ENCODE measurements at places on chromosomes 12 and 14.

DNA sequence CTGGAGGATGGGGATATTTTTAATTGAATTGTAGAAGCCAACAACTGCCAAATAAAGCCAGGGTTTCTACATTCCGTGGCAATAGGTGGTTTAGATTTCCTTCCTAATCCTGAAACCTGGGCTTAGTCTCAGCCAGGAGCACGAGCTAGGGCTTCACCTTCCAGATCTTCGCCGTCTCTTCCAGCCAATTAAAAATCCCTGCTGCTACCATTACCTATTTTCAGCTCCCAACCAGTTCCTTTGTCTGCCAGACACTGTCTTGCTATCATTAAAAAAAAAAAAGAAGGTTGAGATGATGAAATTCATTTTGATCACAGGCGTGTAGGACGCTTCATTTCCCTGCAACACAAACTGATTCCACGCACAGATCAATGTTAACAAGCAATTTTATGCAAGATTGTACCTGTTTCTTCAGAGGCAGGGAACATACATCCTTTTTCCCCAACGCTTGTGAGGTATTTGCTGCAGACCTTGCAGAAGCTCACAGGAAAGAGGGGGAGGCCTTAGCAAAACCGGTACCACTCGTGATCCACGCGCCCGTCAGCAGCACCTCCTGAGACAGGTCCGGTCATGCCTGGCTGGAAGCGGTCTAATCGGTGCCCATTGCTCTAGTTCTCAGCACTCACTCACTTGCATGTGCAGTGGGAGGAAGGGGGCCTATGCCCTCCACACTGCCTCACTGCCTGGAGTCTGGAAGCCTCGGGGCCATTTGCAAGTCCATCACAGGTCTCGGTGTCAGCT is 65.1 kb downstream of the SLC6A12 start:
- no peak for DNase-seq

DNA sequence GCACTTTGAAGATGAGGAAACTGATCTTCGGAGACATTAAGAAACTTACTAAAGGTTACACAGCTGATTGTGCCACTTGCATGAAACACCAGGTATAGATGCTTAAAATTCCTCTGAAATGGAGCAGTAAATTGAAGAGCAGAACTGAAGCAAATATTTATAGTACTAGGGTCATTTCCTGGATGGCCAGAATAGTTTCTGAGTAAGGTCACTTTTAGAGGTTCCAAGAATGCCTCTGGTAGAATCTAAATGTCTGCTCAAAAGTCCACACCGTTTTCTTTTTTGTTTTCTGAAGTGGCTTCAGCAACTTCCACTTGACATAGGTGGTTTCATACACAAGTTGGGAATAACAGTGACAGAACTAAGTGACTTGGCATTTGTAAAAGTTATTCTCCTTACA is 19.4 kb downstream of the TPH2 start:
- no peak for DNase-seq

GRCh38 chr12:96099986-96100385 is 64.6 kb upstream of the LTA4H start:
- no peak for DNase-seq

DNA sequence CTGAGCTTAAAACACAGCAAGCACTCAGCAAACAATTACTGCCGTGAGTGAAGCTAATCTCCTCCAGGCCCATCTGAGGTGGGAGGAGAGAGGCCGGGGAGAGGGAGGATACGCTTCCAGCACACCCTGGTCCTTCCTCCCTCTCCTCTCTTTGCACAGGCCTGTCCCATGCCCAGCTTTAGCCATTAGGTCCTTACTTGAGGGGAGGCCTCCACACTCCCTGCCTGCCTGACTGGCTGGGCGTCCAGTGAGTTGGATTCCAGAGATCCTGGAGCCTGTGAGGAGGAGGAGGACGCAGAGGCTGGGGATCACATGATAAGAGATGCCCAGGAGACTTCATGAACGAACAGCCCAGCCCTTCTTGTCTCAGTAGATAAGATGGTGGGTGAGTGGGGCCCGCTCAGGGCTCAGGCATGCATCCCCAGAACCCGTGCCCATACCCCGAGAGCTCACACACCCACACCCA is 65.1 kb upstream of the NCOR2 start:
- DNase-seq: no peak

- no peak for DNase-seq
Observed at GRCh38 chr12:31235868-31236395, 90.0 kb downstream of the SINHCAF start.

DNA sequence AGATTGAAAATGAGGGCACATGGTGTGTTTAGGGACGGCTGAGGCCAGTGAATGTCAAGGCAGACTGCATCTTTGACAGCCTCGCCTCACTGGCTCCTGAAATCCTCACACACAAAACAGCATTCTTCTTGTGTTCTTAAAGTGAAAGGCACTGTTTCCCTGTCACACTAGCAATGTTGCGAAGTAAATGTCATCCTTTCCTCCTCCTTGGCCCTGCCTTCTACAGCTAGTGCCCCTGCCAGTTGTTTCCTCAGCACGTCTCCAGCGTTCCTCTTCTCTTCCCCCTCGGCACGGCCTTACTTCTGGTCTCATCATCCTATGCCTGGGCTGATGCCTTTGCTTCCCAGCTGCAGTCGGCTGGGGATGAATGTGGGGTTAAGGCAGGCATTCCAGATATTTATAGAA is 129.4 kb upstream of the DNM1L start:
- no peak for DNase-seq

DNA sequence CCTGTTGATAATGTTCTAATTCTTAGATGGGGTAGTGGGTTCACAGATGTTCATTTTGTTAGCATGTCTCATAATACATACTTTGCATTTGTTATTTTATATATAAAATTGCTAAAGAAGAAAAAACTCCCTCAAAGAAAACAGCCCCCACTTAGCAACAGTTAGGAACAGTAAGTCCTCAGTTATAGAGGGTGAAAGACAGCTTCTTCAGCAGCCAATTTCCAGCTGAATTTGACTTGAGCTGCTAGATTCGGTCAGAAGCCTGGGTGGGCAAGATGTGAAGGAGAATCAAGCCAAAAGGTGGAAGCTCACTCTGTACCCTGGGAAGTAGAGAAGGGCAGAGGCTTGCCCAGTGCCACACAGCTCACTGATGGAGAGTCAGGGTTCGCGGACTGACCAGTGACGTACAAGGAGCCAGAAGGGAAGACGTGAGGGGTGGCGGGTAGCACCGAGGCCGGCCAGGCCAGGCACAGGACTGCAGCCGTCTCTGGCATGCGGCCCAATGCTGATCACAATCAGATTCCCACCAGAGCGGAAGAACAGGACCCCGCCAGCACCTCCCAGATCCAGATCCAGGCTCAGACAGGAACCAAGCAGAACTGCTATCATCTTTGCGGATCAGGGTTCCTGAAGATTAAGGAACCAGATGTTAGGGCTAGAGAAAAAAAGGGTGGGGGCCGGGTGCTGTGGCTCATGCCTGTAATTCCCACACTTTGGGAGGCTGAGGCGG is 30.4 kb upstream of the VWF start:
- DNase-seq: no peak

- DNase-seq: no peak
Observed at GRCh38 chr14:22333422-22334274, 255.4 kb downstream of the DAD1 start.

DNA sequence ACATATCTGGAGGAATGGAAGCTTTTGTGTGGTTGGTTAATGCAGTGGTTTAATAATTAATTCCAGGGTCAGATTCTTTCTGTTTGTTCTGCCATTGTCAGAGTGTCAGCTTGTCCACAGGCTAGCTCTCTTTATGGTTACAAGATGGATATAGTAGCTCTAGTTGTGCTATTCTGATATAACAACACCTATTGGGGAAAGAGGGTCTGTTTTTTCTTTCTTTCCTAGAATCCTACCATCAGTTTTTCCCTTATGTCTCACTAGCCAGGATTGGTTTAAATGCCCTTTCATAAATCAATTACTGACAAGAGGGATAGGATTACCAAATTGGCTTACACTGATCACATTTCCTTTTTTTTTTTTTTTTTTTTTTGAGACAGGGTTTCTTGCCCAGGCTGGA is 27.8 kb downstream of the CNOT2 start:
- no peak for DNase-seq

DNA sequence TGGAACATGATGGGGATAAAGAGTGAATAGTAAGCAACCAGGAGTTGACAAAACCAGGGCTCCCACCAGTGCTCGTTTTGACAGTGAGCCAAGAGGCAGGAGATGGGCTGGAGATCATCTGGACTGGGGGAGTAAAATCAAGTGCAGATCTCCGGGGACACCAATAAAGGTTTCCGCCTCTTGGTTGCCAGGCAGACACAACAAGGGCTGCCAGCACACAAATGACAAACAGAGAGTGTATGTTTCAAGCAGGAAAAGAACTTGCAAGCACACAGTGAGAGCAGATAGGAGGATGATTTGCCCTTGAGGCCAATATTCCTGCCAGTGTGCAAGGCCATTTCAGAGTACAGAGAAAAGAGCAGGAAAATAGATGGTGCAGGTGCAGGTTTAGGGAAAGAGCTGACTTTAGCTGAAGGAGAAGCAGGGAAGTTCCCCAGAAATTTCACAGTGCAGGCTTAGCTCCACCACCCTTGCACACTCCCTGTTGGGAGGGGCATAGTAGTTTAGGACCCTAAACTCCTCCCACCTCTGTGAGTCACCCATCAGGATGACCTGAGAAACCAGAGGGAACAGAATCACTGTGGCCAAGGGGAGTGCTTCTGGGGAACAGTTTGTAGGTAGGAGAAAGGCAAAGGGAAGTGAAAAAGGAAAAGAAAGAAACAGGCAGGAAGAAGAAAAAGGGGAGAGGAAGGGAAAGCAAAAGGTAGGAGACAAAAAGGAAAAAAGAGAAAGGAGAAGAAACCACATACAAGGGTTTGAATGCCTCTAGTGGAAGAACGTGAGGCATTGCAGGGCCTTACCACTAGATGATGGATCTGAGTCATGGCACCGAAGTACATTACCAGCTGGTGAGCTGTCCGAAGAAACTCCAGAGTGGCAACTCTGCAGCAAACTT is 404.4 kb downstream of the SLC6A15 start:
- no peak for DNase-seq

DNA sequence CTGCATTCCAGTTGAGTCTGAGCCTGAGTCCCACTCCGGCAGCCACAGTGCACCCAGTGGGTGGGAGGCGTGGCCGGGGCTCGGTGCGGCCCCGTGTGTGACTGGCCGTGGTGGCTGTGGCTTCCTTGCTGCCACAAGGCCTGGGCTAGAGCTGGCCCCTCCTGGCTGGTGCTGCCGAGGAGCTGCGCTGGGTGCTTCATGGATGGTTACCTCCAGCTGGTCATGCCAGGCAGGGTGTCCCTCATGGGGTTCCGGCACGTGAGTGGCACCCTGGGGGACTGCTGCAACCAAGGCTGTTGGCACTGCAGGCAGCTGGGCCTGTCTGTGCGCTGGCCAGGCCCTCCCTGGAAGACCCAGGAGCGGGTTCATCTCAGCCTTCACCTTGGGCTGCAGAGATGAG is 62.7 kb downstream of the KIF26A start:
- no peak for DNase-seq

DNA sequence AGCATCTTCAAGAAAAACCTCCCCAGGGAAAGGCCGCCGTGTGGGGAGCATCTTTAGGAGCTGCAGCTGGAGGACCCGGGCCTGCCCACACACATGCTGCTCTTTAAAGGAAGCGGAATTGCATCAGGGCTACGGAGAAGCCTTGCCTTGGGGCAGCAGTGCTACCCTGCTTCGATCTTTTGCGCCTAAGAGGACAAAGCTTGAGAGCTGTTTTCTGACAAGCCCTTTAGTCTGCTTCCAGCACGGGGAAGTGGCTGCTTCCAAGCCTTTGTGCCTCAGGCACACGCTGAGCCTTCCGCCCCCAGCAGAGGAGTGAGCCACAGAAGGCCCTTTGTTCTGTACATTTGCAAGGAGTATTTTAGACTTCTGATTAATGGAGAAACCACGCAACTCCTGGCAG is 31.5 kb downstream of the COA8 start:
- no peak for DNase-seq

- DNase-seq: no peak
Observed at GRCh38 chr14:91649930-91650329, 82.0 kb downstream of the CATSPERB start.

Measured in mucosa of descending colon (tissue), 3 donors.